IgD-negative memory B cell (primary cell): ENCODE measurements at places on chromosomes 16 and 17. TPM values are rescaled to one million over a fixed set of nuclear protein-coding genes. Genes with fewer than 3 reads are reported as not detected.

The DNAAF8 gene
- 0.35 TPM for polyA plus RNA-seq

The C17orf50 gene
- polyA plus RNA-seq, result not detected

The TUBB3 gene
- polyA plus RNA-seq, result 1.1 TPM

The C17orf107 gene
- 1.0 TPM for polyA plus RNA-seq

The HSD11B2 gene
- not detected for polyA plus RNA-seq
